ENCODE measurements at places on chromosomes 6 and 20.
A peak's percentile ranks its signal among the peaks of the same experiment; 100 is the strongest.

DNA sequence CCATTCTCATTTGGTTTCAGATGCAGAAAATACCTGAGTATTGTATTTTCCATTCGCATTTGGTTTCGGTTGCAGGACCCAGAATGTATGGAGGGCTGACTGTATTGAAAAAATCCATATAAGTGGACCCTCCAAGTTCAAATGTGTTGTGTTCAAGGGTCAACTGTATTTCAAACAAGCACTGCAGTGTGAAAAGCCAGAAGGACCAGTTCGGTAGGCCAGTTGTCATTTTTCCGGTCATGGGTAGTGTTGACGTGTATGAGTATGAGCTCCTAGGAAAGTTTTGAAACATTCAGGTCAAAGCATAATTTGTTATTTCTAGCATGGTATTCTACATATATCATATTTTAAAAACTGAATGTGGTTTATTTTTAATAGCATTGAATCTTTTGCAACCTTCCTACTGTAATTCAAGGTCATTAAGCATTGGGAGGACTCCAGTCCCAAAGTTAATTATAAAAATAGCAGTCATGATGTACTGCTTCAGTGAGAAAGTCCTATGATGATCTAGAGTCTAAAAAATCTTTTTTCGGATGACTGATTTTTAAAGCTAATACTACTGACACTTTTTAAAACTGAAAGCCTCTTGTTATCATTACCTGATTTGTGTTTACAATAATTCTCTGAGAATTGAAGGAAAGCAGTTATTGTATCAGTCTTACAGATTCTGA is 18.9 kb downstream of the NHSL1 start:
- no peak for DNase-seq

DNA sequence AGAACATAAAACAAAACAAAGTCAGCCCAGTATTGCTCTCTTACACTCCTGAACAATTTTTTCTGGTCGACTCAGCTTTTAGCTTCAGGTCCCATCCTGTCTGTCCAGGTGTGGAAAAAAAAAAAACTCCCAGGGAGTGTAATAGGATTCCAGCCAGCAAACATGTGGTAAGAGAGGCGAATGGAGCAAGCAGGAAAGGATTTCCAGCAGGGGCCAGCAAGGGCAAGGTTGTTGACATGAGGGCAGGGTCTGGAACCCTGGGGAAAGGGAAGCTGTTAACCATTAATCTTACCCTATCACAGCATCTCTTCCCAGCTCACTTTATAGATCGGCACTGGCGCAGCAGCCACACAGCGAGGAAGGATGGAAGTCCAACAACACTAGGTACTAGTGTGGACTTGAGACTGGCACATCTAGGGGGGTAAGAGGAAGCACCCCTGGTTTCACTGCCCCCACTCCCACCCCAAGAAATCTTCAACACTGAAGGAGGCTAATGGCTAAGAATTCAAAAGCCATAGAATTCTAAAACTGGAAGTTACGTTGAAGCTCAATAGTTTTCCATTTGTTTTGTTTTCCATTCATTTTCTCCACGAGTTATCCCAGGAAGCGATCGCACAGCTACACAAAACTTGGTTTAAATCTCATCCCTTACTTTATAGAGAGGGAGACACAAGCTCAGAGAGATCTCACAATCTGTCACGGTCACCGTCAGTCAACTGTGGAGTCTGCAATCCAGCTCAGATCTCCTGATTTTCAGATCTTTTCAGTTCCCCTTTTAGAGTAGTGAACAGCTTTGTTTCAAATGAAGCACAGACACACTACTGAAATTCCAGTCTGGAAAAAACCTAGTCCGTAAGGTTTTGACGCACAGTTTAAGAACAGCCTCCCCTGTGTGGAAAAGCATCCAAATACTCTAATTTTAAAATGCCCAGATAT is 53.3 kb downstream of the SLC22A23 start:
- no peak for DNase-seq

GRCh38 chr20:60553095-60553494 is 594.9 kb downstream of the CDH26 start:
- DNase-seq = no peak

GRCh38 chr6:118548136-118548535 is at the start of gene PLN:
Gene PLN (plus strand): TSS chr6:118548296. CDS start chr6:118558922, 10,626 bp downstream.
- DNase-seq = no peak

DNA sequence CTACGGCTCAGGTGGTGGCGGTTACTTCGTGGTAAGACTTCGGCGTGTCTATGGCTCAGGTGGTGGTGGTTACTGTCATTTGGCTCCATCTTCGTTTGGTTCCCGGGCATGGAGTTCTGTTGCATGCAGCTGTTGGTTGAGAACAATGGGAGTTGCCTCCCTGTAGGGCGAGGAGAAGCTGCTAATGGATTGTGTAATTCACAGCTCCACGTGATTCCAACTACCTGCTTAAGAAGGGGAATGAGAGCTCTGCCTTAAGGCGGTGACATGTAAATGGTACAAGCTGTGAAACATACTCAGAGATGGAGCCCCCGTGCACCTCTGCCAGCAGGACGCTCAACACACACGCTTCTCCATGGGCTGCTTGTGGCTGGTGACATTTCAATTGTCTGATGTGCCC is 12.4 kb upstream of the DACT2 start:
- no peak for DNase-seq

- DNase-seq = peak; percentile 27
These were observed 49.7 kb upstream of the SNX9 start for GRCh38 chr6:157773248-157773773.

GRCh38 chr20:14845199-14846160 is 508.1 kb upstream of the FLRT3 start:
- DNase-seq = no peak

GRCh38 chr6:158314737-158315136 is 2.5 kb downstream of the TULP4 start:
- DNase-seq = peak; percentile 38

- DNase-seq = no peak
These were observed 61.2 kb downstream of the VAPB start for GRCh38 chr20:58450254-58450653.

- DNase-seq = no peak
These were observed 67.1 kb downstream of the FYN start for GRCh38 chr6:111806165-111806547.
